ENCODE measurements at places on chromosomes 5 and 9.

DNA sequence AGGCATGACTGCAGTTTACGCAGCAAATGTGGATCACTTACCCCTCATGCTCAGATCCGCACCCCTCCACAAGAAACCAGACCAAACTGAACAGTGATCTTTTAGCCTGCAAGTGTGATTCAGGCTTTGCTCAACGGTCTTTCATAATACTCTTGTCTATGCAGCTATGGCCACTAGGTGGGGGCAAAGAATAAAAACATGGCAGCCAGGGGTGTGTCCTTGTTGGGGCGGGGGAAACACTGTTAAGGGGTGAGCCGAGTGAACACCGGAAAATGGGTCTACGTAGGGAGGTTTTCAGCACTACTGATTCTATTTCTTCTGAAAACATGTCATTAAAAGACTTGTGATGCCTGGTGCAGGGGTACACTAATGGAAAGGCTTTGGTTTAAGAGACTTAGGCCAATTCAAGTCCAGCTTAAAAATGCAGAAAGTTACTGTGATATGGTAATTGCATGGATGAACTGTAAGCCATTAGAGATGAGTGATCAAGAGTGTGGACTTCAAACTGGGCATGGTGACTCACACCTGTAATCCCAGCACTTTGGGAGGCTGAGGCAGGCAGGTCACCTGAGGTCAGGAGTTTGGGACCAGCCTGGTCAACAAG, 49.9 kb upstream of the GPR151 start:
- peak; percentile 39 for DNase-seq

GRCh38 chr9:16058131-16058549, 505.3 kb downstream of the CCDC171 start:
- no peak for DNase-seq

GRCh38 chr5:7540736-7541485, 145.0 kb downstream of the ADCY2 start:
- DNase-seq = no peak

DNA sequence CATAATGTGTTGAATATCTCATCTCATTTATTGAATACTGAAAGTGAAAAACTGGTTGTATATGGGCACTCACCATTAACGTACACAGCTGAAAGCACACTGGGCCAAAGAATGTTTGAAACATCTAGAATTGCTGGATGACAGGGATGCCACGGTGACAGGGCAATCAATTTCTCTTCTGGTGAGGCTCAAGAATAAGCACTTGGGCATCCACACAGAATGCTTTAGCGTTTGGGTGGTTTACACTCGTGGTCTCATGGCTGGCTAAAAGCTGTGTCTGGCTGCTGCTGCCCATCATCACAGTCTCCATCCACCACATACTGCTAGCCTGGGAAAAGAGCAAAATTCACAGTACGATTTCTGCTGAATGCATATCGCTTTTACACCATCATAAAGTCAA, 30.7 kb upstream of the IL31RA start:
- DNase-seq = no peak

GRCh38 chr5:27594141-27594540, 555.8 kb upstream of the CDH9 start:
- DNase-seq = no peak

DNA sequence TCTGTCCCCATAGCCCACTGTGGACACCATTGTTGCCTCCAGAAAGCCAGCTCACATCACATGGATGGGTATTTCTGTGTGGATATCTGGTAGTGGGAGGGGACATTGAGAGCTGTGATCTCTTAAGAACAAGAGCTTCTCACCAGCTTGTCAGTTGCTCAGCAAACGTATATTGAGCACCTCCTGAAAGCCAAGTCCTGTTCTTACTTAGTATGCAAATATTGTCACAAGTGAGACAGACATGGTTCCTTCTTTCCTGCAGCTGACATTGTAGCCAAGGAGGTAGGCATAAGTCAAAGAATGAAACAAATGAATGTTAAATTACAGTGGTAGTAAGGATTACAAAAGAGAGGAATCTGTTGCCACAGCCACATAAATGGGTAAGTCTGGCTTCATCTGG, 3.8 kb downstream of the TCOF1 start:
- no peak for DNase-seq

- DNase-seq = peak; percentile 10
These were observed 24.3 kb upstream of the KCNIP1 start for GRCh38 chr5:170479484-170479883.

- DNase-seq = no peak
These were observed 76.0 kb downstream of the CEMIP2 start for GRCh38 chr9:71692337-71692736.

- no peak for DNase-seq
These were observed 108.5 kb downstream of the EBF1 start for GRCh38 chr5:158990979-158991775.

DNA sequence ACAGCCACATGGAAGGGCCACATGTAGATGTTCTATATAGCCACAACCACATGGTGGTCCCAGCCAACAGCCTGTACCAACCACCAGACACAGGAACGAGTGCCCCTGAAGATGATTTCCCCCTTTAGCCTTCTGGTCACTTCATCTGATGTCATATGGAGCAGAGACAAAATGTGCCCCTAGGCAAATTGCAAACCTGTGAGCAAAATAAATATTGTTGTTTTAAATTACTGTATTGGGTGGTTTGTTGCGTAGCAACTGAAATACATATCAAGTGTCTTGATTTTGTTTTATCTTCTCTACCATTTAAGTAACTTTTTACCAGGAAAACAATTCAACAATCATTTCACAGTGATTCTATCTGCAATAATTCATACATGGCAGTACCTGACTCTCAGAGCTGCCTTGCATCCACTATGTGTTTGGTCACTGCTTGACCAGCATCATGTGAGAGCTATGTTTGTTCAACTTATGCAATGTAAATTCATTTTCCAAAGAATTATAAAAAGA, 142.5 kb upstream of the VLDLR start:
- no peak for DNase-seq

- DNase-seq = no peak
These were observed 37.4 kb downstream of the P4HA2 start for GRCh38 chr5:132190161-132190817.

Measured in liver (tissue), 10 donors.